ENCODE measurements at places on chromosomes 7 and 10.

DNA sequence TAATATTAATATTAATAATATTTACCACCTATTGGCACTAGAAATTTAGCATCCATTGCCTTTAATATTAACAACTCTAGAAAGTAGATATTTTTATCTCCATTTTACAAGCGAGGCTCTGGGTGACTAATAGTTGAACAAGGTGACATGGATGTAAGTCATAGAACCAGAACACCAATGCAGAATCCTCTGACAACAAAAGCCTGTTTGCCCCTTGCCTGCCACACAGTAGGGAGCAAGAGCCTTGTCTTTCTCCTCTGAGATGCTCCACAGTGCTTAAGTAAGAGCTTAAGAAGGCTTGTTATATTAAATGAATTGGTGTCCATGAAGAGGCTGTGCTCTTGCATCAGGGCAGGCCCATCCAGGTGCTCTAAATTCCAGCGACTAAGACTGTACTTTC lies 51.2 kb upstream of the LBX1 start:
- no peak for DNase-seq

DNA sequence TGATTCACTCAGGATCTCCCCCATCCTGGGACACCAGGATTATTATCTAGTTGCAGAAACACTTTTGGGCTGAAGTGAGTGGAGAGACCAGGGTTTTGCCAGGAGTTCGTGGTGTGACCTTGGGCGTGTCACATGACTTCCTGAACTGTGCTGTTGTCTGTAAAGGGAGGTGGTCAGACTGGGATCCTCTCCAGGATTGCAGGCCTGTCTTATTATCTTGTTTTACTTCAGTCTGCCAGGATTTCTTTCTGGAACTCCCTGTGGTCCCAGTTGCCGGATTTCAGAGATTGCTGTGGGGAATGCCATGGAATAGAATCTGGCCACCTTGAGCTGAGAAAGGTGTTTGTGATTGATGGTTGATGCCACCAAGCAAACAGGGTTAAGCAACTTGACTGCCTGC lies 35.8 kb downstream of the CRCP start:
- DNase-seq: no peak

- DNase-seq: no peak
Observed at GRCh38 chr7:141610671-141611070, 59.5 kb downstream of the AGK start.

GRCh38 chr7:69276011-69276729 lies 322.1 kb upstream of the AUTS2 start:
- no peak for DNase-seq

DNA sequence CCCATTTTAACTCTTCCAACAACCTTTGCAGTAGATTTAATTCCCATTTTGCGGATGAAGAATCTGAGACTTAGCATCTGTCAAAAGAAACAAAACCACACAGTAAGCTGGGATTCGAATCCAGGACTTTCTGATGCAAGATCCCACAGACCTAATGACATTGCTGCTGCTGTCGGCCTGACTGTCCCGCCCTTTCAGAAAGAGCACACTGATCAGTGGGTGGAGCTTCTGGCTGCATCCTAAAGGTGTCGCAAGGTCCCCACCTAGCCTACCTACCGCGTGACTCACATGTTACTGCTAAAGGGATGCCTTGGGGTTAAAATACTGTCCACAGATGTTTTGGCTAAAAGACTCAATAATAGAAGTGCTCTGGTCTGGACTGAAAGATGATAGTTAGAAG lies 134.7 kb downstream of the EMX2 start:
- no peak for DNase-seq

DNA sequence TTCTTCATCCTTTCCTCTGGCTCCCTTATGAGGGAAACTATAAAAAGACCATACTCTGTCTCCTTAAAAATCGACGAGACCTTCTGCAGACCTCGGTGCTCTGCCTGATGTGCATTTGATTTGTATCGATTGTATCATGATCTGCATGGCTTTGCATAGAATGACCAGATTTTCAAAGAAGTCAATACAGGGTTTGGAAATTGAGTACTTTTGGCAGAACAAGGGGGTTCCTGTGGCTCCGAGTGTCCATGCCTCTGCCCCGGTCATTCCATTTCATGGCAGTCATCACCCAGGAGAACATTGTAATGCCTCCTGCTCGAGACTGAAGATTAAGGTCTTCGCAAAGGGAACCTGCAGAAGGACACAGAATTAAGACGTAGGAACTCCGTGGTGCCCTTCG lies 685 bp downstream of the CASP2 start:
- DNase-seq: no peak

GRCh38 chr7:157150882-157151281 lies 12.2 kb downstream of the UBE3C start:
- no peak for DNase-seq

DNA sequence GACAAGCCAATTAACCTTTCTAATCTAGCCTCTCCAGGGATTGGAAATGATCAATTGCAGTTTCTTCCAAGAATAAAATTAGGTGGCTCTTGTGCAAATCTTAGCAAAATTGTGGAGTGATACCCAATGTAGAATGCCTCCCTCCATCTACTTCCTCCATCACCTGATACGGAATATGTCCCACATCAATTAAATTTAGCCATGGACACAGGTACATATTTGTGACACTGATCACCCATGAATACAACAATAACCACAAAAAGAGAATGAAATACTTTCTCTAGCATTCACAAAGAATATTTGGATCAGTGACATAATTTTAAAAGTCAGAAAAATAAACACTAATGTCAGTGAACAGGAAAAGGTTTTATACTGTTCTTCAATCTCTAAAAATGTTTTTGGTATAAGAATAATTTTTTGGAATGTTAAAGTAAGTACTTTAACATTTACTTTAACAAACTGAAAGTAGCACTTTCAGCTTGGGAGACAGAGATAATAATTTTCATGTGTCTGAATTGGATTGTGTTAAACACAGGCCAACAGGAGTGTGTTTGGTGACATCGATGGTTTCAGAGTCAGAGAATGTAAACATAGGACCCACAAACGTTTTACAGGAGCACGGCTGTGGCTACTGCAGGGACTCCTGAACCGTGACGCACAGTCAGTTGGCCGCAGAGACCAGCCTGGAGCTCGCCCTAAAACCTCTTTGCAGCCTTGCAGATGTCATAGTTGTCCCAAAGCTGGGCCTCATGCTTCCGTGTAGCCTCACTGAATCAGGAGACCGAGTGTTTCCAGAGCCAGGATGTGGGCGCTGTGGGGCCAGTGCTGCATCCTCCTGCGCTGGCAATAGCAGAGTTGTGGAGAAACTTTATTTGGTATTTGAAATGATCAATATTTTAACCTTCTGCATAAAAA lies 7.2 kb downstream of the RBM20 start:
- peak; percentile 70 for DNase-seq

- DNase-seq: no peak
Observed at GRCh38 chr7:158646766-158647474, 57.7 kb downstream of the NCAPG2 start.

DNA sequence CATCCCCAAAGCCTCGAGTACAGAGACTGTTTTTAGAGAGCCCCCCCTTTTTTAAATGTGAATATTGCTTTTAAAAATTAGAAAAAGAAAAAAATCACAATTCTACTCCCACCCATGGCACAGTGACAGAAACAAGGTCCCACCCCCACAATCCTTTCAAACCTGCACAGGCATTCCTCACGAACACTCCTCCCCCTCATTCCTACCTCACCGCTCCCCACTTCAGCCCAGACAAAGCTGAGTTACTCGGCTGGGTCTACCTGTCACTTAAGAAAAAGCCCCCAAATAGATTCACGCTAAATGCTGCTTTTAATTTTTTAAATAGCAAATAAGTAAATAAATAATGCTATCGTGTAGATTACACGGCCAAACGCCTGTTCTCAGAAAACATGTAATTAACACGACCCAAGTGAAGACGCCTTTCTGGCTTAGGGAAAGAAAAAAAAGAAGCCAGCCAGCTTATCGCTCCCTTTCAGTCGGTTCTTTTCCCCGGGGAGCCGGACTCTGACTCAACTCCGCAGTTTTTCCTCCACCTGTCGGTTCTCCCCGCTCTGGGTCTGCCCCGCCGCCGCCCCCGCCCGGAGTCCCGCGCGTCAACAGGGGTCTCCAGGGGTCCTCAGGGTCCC lies 739 bp downstream of the MPP7 start:
- DNase-seq: no peak

GRCh38 chr10:10860455-10860976 lies 157.2 kb upstream of the CELF2 start:
- no peak for DNase-seq

DNA sequence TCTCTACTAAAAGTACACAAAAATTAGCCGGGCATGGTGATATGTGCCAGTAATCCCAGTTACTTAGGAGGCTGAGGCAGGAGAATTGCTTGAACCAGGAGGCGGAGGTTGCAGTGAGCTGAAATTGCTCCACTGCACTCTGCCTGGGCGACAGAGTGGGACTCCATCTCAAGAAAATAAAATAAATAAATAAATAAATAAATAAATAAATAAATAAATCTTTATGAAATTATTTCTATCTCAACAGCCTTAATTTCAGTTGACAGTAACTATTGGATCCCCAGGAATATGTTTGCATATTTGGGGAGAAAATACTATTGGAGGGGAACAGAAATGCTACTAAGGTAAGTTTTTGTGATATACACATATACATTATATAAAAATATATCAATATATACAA lies 20.0 kb downstream of the TMEM229A start:
- no peak for DNase-seq

DNA sequence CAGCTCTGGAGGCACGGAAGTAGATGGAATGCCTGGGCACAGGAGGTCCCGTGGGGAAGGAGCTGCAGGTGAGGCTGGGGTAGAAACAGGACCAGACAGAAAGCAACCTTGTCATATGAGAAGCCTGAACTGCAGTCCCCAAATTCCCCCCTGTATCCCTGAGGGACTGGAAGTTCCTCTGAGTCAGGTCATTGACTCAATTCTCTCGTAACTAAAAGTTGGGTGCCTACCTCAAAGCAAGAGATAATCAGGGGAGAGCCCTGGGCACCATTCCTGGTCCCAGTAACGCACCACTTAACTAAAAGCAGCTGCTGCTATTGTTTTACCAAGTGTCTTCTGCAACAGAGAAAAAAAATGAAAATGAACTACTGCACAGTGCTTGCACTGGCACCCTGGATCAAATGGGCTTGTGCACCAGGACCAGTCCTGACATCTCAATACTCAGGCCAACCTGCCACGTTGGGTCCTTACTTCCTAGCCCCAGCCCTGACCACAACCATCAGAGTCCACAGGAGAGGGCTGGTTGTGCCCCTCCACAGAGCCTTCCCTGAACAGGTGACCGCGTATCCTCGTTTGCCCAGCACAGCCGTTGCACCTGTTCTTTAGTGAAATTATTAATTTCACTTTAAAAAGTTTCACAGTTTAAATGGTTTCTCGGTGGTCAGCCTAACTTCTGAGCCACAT lies 79.3 kb downstream of the GRID1 start:
- DNase-seq: no peak

DNA sequence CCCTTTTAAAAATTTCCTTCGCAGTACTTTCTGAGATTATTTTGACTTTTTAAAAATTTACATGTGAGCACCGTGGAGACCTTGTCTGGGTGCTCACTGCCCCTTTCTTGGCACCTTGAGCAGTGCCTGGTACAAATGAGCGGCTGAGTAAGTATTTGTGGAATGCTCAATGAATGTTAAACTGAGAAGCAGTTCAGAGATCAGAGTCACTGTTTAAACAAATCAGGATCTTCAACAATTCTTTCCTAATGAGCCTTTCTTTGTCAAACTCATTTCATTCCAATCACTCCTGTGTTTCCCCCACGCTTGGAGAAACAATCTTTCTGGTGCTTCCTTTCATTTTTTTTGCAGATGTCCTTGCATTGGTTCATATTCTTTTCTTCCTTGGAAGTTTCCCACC lies 611.3 kb upstream of the GALNT17 start:
- peak; percentile 25 for DNase-seq

GRCh38 chr7:72336632-72337389 lies 75.3 kb downstream of the CALN1 start:
- DNase-seq: no peak

DNA sequence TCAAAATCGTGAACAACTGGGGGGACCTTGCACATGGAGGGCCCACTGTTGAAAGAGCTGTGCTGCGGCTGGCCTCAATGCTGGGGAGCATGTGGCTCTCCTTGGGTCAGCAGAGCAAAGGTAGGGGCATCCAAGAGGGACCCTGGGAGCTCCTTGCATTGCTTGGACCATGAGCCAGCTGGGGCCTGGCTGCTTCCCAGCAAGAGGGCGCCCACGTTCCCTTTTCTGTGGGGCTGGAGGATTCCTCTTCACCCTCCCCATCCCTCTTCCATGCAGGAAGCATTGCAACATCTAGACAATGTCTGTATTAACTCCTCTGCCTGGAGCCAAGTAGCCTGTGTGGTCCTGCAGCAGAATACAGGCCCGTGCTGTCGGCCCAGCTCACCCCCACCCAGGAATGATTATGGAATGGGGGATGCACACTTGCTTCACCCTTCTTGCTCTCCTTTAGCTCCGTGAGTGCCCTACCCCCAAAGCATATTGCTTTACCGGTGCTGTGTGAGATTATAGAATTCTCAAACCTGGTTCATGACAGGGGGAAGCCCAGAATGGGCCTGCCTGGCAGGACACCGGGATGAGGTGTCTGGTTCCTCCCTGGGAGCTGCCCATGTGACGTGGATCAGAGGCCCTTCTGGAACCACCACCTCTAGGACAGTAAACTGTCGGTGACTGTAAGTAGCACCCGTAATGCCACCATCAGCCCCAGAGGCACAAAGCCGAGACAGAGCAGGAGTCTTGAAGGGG lies 61.9 kb downstream of the SYPL1 start:
- DNase-seq: peak; percentile 70

- no peak for DNase-seq
Observed at GRCh38 chr10:30709700-30710358, 80.3 kb upstream of the LYZL2 start.

DNA sequence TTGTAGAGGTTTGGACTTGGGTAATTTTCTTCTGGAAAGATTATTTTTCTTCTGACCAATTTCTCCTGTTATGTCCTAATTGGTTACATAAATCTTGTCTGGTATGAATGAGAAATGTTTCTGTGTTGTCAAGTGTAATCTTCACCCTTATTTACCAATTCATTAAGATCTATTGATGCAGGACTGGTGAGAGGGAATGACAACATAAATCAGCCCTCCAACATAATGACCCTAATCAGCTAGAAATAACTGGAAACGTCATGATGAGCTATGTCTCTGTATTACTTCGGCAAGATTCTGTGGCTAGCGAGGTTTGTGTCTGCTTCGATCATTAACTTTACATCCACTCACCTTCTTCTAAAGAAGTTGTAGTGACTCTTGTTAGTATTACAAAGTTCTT lies 3.5 kb downstream of the FOXP2 start:
- no peak for DNase-seq

DNA sequence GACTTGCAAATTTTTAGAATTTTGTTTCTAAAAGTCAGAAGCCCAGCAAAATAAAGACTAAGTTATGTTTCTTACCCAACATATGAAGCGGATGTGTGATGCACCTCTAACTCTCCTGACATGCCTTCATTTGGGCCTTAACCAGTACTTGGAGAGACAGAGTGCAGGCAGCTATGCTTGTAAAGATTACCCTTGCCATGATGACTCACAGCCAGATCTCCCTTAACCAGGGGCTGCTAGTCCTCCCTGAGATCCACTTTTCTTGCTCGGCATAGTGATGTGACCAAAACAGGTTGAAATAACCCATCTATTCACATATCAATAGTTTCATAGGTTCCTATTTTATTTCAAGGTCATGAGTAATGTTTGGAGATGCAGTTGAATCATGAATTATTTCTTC lies 43.6 kb downstream of the PPP1R3A start:
- no peak for DNase-seq

- no peak for DNase-seq
Observed at GRCh38 chr10:67790534-67791408, 47.2 kb downstream of the DNAJC12 start.

GRCh38 chr7:84247591-84247990 lies 53.0 kb upstream of the SEMA3A start:
- DNase-seq: no peak

Measured in urothelium cell line (cell line).